Fibroblast of mammary gland (primary cell): ENCODE measurements at places on chromosomes 13 and 19.

DNA sequence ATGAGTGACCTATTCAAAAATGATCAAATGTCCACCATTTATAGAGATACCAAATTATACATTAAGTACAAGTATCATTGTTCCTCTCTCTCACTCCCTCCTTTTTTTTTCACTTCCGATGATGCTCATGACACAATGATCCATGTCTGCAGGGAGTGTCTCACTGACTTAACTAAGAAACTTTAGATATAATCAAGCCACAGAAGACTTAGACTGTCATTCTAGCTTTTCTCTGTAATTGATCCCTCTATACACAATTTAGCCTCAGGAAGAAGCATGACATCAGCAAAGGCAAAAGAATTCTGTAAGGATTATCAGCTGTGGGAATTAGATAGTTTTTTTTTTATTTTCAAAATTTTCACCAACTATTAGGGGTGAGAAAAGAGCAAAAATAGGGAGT is 734.9 kb upstream of the PCDH9 start:
- DNase-seq, result no peak

DNA sequence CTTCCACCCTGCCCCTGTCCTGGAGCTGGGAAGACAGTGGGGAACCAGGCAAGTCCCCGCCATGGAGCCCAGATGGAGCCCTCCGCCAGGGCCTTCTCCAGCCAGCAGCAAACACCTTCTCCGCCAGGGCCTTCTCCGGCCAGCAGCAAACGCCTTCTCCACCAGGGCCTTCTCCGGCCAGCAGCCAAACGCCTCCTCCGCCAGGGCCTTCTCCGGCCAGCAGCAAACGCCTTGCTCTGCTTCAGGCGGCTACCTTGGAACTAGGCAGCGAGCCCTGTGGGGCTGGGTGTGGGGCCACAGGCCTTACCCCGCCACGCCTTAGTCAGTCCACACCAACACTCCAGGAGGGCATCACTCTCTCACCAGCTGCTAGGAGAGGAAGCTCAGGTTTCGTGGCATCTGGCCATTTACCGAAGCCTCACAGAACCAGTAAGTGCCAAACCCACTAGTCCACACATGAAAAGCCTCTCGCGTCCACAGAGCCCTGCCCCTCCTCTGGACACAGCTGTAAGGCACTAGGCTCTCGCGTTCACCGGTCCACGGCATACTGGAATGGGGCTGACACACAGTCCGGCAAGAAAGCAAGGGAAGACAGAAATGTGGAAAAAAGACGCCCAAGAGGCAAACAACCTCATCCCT is 41.0 kb downstream of the MLLT1 start:
- peak; percentile 77 for DNase-seq

DNA sequence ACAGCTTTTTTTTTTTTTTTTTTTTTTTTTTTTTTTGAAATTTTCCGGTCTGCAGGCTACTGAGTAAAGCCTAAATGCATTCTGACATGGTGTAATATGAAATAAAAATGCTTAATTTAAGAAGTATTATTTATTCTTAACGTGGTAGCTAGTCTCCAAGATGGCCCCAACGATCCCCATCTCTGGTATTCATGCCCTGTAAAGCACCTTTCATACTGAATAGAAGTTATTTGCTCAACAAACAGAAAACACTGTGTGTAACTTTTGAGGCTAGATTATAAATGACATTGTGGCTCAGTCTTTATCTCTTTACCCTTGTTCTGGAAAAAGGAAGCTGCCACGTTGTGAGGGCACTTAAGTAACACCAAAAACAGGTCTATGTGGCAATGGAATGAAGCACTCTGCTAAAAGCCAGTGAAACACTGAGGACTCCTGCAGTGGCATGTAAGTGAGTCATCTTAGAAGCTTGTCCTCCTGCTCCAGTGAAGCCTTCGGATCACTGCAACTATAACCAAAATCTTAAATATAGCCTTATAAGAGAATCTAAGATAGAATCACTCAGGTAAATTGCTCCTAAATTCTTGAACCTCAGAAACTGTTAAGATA is 128.7 kb downstream of the UGGT2 start:
- DNase-seq, result peak; percentile 77

DNA sequence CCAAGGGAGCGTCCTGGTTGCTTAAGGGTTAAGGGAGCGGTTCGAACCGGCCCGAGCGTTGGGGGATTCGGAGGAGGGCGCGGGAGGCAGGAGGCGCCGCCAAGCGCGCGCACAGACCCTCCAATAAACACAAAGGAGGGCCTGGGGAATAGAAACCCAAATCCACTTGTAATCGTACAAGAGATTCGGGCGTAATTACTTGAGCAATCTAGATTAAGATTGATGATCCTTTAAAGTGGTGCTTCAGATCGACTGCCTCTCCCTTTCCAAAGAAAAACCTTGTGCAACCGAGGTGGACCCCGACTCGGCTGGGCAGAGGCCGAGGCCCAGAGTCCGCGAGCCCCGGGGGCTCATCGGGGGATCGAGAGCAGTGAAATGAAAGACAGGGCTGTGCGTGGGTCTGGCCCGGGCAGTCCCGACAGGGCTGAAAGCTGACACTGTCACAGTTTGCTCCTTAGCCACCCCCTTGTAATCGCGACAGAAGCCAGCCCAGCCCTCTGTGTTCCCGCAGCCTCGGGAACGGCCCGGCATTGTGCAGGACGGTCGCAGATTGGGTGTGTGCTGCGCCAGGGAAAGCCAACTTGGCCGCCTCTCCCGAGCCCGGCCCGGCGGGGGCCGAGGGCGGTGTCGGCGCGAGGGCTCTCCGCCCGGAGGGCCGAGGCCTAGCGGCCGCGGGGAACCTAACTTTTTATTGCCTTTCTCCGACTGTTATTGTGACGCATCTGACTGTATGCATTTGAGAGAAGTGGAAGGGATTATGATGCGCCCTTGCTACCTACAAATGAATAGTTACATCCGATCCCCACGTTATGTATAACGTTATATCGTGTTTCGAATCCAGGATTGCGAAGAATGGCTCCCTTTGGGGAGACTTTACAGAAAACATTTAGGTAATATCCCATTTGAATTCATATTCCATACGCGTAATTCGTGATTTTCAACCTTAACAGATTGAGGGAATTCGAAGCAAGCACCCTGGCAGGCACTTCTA is 5.5 kb downstream of the MAB21L1 start:
- peak; percentile 82 for DNase-seq

DNA sequence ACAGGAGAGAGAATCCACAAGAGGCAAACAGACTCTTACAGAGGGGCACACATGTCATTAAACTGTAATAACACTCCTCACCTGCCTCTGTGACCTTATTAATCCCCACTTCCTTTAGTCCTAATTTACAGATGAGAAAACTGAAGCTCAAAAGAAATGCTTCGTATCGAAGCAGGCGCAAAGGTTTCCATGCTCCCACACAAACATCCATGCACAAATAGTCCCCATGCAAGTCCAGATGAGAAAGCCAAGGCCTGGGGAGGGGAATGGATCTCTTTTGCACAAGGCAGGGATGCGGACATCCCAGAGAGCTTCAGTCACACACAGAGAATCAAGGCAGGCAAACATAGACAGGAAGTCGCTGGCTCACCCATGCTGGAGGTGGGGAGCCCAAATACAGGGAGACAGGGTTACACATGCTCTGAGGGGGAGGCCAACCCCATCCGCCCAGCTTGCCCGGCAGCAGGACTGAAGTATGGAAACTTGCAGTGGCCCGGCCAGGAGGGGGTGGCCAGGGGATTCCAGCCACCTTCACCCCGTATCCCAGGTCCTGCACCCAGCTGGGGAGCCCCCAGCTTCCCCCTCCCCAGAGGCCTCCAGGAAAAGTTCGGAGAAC is 468 bp downstream of the S1PR5 start:
- no peak for DNase-seq

DNA sequence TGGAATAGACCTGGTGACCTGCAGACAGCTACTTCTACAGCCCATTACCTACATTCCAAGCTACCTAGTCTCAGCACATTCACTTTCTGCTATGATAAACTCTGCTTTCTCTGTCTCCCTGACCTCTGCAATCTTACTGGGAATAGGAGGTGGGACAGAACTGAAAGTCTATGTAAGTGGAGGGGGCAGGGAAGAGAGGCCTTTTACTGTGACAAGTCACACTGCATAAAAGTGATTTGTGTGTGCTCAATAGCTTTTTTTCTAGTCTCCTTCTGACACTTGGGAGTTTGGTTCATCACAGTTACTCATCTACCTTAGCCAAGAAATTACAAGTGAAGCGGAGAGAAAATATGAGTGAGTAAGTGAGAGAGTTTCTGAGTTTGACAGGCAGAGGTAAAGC is 322.4 kb downstream of the OLFM4 start:
- DNase-seq, result no peak

GRCh38 chr19:1791879-1792278 is 20.2 kb downstream of the ATP8B3 start:
- DNase-seq, result no peak

GRCh38 chr13:24146961-24147569 is 13.5 kb upstream of the SPATA13 start:
- no peak for DNase-seq

DNA sequence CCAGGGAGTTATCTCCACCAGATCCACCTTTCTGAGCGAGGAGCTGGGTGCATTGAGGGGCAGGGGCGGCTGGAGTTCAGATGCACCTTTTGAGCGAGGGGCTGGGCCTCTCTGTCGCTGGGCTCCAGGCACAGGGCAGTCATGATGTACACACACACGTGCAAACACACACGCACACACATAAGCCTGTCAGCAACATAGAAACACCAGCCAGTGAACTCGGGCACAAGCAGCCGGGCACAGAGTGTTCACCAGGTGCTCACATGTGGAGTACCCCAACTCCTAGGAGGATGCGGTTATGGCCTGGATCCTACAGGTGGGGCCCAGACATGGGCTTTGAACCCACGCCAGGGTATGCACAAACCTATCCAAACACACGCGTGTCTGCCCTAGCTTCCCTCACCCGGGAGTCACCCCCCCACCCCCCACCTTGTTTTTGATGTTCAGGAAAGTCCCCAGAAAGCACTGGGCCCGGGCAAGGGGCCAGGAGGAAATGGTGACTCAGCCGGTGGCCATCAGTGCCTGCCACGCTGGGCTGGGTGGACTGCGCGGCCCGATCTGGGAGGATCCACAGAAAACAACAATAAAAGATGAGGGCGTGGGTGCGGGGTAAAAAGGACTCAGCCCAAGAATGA is 13.3 kb downstream of the ARRDC2 start:
- DNase-seq, result peak; percentile 80

- no peak for DNase-seq
Measured at GRCh38 chr13:68940049-68940448, 1167.6 kb upstream of the ATXN8OS start.

- DNase-seq, result no peak
Measured at GRCh38 chr13:93774506-93774905, 547.9 kb downstream of the GPC6 start.

DNA sequence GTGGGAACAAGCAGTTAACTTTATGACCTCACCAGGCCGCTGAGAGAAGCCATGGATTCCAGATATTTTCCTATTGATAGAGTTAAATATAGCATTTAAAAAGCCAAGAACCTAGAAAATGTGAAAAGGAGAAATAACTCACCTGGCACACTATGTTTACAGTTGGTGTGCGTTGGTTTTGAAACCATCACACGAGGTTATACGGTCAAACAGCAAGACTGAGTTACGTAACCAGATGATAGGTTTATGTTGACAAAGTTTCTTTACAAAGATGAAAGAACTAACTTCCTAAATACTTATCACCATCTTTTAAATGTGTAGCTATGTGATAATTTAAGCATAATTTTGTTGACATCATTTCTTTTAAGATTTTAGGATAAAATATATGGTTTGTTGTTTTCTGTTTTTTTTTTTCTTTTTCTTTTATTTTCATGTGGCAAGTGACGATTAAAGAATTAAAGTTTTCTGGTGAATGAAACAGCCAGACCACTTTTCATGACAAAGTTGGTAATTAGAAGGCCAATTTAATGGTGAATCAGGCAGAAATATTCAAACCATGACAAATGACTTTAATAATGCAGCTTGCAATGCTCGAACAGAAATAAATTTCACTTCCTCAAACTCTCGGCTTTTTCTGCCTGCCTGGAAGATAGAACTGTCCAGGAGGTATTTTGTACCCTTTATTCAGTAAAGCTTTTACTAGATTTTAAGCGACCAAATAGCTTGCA is 339.1 kb upstream of the OBI1 start:
- no peak for DNase-seq

- DNase-seq, result peak; percentile 15
Measured at GRCh38 chr19:35843676-35844481, 8.4 kb downstream of the NPHS1 start.

- DNase-seq, result no peak
Measured at GRCh38 chr13:59208405-59209195, 955.1 kb downstream of the DIAPH3 start.

GRCh38 chr13:114226088-114226487 is 8.6 kb upstream of the CDC16 start:
- no peak for DNase-seq

DNA sequence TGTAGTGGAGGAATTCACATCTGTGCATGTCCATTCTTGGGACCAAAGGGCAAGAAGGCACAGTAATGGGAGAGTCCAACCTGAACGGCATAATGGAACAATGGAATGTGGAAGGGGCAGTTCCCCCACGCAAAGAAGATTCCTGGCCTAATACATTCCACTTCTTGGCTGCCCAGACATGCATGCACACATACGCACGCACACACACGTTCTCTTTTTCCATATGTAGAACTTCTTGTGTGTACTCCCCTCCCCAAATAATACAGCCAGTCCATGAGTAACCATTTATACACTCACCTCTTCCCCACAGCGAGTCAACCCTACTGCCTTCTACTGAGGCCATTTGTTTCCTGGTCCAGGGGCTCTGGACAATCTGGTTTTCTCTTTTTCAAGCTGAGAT is 6.0 kb upstream of the STK24 start:
- no peak for DNase-seq

DNA sequence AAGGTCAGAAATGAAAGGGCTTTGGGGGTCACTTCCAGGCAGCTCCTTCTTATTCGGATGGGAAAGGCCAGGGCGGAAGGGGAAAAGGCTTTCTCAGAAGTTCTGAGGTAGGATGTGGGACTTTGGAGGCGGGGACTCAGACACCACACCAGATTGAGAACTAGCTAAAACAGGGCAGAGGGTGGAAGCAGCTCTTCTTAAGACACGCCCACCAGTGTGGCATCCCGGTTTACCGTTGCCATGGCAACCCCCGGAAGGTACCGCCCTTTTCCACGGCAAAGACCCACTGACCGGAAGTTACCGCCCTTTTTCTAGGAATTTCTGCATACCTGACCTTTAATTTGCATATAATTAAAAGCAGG is 3.8 kb upstream of the LILRA5 start:
- no peak for DNase-seq

DNA sequence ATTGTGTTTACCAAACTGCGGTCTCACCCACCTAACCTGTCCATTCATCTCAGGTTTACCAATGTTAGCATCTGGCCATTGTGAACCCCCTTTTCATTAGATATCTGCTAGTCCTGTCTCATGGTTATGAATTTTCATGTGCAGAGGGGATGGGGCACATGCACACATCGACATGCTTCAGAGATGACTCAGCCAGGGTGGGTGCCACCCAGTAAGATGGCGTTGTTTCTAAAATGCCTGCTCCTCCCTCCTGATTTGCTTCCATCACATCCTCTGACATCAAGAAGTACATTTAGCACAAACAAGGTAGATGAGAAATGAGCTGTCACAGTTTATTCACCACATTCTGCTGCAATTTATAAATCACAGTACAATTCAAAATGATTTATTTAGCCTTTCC is 51.3 kb downstream of the GPALPP1 start:
- peak; percentile 25 for DNase-seq
